Activated T-cell treated with anti-CD3 and anti-CD28 coated beads for 4 hours (primary cell): ENCODE measurements at places on chromosomes 1 and 21.

- DNase-seq, result no peak
Observed at GRCh38 chr1:51875291-51875772, 3.2 kb downstream of the NRDC start.

- DNase-seq, result peak; percentile 71
Observed at GRCh38 chr1:36099681-36100341, 11.1 kb downstream of the ADPRS start.

DNA sequence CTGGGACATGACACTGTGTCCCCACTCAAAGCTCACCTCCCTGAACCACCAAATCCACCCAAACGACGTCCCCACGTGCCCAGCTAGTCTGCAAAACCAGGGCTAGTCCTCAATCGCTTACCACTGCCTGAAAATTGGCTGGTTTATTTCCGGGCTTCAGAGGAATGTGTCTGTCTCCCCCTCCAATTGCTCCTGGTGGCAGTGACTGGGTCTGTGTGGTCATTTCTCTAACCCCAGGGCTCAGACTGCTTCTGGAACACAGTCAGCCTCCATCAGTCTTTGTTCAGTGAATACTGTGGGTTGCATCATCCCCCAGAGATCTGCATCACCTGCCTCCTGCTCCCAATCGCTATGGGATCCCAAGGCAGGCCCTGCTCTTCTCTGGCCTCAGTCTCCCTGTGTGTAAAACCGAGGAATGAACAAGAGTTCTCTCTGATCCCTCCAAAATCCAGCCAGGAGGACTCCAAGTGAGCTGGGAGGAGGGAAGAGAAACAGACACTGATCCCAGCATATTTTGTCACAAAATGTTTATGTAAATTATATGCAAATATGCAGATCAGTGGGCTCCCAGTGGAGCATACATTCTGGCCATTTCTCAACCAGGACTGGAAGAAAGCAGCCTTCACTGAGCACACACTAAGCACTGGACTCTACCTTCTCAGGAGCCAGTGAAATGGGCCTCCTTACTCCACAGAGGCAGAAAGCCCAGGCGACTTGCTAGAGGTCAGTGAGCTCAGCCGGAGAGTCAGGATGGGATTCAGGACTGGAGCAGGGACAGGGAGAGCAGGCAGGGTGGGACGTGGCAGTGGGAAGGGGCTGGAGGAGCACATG lies 20.9 kb downstream of the SDC3 start:
- no peak for DNase-seq

DNA sequence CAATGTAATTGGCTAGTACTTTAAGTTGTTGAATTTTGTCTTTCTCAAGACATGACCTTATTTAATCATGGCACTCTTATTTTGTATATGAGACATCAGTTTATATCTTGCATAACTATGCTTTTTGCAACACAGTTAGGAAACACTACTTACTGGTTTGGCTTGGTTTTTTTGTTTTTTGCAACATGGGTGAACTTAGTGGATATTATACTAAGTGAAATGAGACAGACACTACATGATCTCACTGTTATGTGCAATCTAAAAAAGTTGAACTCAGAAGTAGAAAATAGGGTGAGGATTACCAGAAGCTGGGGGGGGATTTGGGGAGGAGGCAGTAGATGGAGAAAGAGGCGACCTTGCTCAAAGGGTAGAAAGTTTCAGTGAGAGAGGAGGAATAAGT lies 132.1 kb downstream of the PLA2G4A start:
- DNase-seq, result no peak

DNA sequence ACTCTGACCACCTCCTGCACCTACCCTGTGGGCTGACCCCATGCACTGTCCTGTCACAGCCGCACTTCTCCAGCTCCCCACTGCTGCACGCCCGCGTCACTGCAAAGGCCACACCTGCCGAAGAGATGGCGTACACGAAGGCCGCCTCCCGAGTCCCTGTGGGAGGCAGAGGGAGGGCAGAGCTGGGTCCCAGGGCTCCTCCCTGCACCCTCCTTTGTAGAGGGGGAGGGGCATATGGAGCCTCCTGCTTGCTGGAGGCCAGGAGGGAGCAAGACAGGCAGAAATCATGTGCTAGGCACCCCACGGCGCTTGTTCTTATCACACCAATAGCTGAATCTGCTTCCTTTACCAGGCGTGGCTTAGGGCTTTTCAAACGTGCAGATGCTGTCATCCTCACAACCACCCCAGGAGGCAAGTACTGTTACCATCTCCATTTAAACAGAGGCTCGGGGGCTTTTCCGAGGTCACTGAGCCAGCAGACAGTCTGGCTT lies 21.4 kb downstream of the WNT4 start:
- DNase-seq, result no peak

GRCh38 chr1:86704972-86705664 lies 742 bp downstream of the SH3GLB1 start:
- peak; percentile 21 for DNase-seq

DNA sequence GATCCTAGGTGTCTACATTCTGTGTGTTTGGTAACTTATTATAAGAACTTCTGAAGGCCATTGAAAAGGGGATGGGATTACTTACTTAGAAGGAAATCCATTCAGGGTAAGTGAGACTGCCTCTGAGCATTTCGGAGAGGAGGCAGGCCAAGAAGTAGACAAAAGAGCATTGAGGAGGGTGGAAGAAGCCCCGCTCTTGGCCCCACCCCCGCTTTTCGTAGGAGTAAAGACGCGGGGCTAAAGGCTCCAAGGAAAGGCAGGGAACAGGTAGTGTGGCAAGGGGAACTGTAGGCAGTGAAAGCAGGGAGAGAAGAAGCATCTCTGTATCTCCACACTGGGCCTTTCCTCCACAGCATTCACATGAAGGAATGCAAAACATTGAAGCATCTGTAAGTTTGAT lies 51.8 kb upstream of the GRIK1 start:
- no peak for DNase-seq
